Activated gamma-delta T cell treated with anti-CD3 and anti-CD28 coated beads, Interleukin-2, amount 50 U/mL, for 16 hours (primary cell): ENCODE measurements at places on chromosomes 1 and 21.

DNA sequence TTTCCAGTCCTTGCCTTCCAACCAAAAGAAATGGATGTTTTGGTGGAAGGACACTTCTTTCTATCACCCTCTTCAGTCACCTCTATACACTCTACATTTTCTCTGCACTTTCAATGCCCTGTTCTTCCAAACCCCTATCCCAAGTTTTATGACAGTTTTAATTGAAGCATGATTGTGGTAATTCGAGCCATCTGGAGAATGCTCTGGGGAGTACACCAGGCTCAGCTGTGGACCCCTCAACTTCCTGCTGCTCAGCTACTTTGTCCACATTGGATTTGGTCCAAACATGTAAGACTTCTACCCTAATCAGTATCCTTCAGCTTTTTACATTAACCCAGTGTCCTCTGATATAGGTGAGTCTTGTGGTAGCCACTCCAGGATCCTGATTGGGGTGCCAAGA, 129.6 kb downstream of the SYT2 start:
- DNase-seq = no peak

- no peak for DNase-seq
Measured at GRCh38 chr1:147214325-147214724, 10.8 kb downstream of the FMO5 start.

GRCh38 chr21:34728479-34728878, 59.7 kb downstream of the CLIC6 start:
- no peak for DNase-seq

DNA sequence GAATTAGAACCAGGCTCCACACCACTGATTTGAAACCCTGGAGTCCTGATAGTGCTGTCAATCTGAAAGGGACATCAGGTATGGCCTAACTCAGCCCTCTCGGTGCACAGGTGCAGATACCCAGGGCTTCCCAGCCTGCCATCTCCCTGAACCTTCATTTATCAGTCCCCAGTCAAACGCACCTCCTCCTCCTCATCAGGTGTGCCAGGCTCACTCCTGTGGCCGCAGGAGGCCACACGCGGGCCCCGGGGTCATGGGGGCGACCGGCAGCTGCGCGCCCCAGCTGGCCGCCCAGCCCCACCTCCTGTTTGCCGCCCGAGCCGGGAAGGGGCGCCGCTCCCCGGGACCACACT, 572 bp downstream of the FUCA1 start:
- no peak for DNase-seq
